ENCODE measurements at places on chromosomes 2 and 18.

- no peak for DNase-seq
Measured at GRCh38 chr2:119409506-119409905, 22.1 kb upstream of the TMEM37 start.

DNA sequence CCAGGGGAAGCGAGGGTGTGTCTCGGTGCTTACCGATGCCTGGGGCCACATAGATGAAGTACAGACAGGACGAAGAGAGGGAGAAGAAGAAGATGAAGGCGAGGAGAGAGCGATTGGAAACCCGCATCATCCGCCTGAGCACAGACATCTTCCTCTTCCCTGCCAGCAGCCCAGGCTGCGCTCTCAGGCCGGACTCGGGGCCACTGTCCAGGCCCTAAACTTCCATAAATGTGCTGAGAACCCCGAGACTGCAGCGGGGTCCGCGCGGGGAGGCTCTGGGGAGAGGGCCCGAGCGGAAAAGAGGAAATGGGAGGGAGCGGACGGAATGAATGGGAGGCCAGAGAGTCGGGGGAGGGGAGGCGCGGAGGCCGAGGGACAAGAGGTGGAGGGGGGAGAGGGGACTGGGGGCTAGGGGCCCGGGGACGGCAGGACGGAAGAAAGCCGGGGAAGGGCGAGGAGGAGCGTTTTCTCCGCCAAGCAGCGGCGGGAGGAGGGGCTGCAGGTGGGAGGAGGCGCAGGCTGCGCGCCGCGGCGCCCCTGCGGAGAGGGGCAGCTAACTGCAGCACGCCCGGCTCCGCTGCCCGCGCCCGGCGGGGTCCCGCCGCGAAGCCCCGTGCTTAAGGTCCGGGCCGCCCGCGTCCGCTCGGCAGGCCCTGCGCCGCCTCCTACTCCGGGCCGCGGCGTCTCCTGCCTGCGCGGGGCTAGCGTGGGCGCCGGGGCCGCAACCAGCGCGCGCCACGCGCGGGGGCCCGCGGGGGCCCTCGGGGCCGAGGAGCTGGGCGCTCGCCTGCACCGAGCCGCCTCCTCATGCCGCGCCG lies at the start of gene B4GALT6:
TSS of gene B4GALT6 (minus strand) at position 303 of the 818 bp plus-strand sequence. CDS start at position 148, 155 bp downstream.
- DNase-seq: peak; percentile 86

DNA sequence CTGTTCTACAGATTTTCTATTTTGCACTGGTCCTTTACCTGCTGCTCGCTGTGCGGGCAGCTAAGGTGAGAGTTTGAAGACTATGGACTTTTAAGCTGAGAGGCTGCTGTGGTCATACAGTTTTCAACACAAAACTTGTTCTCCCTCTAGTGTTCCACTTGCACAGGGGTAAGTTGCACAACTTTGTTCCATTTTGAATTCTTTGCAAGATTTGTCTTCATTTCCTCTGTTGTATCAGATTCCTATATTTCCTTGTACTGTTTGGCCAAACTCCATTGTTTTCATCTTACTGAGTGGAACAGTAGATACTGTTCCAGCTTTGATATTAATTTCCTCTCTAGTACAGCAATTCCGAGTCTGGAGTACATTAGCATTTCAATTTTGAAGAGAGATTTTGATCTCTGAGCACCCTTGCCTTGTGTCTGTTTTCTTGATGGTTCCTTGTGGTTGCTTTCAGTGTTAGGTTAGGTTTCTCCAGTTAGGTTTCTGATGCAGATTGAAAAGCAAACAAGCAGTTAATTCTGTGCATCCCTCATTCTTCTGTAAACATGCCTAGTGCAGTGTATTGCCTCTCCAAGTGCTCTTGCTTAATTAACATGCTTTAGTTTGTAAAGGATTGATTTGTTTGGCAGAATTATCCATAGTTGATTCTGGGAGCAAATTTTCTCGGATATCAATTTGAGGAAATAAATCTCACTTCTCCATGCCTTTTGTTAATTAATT lies 188.8 kb downstream of the PTPRM start:
- no peak for DNase-seq

- DNase-seq: no peak
Measured at GRCh38 chr18:58758606-58759005, 87.3 kb downstream of the MALT1 start.

DNA sequence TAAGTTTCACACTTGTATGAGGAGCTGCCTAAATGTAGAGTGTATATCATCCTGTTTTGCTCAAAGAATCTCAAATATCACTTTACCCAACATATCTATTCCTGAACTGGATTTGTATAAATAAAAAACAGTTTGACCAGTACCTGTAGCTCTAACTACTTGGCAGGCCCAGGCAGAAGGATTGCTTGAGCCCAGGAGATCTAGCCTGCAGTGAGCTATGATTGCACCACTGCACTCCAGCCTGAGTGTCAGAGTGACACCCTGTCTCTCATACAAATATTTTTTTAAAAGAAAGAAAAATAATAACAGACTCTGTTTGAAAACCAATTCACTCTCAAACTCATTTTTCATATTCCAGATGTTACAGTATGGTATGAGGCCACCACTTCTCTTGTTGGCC lies 7.7 kb upstream of the LIMS2 start:
- no peak for DNase-seq

GRCh38 chr2:44952143-44952805 lies 10.8 kb downstream of the SIX3 start:
- DNase-seq: peak; percentile 95

- no peak for DNase-seq
Measured at GRCh38 chr18:52287151-52287550, 52.8 kb upstream of the DCC start.

DNA sequence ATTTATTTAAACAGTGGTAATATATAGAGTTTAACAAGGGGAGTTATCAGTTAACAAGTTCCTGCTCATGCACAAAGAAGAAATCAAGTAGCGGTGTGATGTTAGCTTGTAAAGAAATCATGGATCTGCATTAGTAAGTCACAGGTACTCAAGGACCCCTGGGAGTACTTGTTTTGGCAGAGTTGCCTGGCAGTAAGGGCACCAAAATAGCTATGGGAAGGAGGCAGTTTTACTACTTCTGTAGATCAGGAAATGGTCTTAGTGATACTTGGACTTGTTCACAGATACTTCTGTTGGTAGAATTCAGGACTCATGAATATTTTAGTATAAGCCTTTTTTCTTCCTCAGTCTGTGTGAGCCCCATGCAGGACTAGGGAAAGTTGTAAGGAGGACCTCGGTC lies 107.3 kb upstream of the IL1R2 start:
- DNase-seq: no peak

DNA sequence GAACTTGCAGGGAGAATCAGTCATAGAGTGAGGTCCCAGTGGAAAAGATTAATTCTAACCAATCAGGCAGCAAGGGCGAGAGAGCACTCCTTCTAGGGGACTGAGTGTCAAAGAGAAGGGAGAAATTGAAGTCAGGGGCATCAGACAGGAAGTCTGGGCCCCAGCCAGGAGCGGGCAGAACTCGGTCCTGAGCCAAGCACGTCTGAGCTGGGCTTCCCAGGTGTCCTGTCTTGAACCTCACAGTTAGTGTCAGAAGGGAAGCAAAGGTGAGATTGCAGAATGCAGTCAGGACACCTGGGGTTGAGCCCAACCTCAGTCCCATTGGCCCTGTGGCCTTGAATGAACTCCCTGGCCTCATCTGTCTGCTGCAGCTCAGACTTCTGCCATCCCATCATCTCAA lies 220.9 kb downstream of the SMAD2 start:
- no peak for DNase-seq

GRCh38 chr2:175057078-175057685 lies 52.0 kb upstream of the CHN1 start:
- no peak for DNase-seq

Data from eye (tissue), 1 donor.